Cerebellum (tissue), 4 donors: ENCODE measurements at places on chromosomes 3 and 15. TPM values are rescaled to one million over a fixed set of nuclear protein-coding genes. Genes with fewer than 3 reads are reported as not detected.

DNA sequence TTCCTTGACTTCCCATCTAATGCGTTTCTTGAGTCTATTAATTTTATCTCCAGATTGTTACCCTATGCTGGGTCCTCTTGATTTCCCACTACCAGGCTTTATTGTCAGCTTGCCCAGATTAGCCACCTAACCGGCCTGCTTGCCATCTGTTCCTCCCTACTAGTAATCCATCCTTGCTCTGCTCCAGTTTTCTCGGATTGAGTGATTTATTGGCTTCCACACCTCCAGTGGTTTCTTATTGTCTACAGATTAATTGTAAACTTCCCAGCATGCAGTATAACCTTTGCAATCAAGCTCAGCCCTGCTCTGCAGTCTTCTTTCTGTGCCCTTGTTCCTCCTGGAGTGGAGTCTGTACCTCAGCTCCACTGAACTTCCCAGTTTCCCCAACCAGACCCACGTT lies 63.4 kb downstream of the ARHGEF26 start:
- DNase-seq, result peak; percentile 2

OGG1 gene
- total RNA-seq, result 62.0 TPM

ACKR2 gene
- total RNA-seq, result not detected

BFSP2 gene
- not detected for total RNA-seq

ZNF280D gene
- 108 TPM for total RNA-seq

DNA sequence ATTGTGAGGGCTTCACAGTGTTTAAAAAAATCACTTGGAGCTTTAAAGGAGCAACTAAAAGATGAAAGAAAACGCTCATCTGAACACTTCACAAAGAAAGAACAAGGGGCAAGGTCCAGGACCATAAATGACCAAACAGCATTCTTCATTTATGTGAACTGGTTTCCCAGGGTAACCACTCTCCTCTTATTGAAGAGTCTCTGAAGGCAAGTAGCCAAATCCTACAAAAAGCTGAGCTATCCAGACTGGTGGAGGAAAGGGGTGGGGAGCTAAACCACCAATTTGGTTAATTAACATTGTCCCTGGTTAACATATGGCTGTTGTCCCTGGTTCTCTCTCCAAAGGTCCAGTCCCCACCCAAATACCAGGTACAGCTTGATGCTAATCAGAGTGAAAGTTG lies 58.1 kb downstream of the OSBPL10 start:
- DNase-seq, result no peak

- DNase-seq, result no peak
Measured at GRCh38 chr15:57403566-57404325, 27.4 kb downstream of the CGNL1 start.

DNA sequence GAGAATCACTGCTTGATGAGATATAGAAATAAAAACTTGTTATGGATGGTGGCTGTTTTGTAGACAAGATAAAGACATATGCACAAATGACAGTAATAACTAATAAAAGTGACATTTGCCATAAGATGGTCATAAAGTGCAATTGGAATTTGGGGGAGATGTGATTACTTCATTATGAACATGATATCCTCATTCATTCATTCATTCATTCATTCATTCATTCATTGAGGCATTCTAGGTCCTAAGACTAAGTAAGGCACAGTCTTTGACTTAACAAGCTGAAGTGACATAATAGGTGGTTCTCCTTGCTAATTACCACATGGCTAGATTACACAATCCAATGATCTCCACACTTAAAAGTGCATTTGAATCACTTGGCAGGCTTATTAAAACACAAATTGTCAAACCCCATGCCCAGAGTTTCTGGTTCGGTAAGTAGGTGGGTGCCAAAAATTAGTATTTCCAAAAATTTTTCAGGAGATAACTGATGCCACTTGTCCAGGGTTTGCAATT lies 18.9 kb downstream of the RAP2B start:
- no peak for DNase-seq

- no peak for DNase-seq
Measured at GRCh38 chr3:196726788-196727675, 12.6 kb upstream of the PAK2 start.

ATP13A5 gene
- total RNA-seq, result 0.27 TPM

GRCh38 chr3:53224026-53224425 lies 31.8 kb downstream of the TKT start:
- no peak for DNase-seq

- DNase-seq, result no peak
Measured at GRCh38 chr3:9226326-9226725, 23.1 kb downstream of the SRGAP3 start.

DNA sequence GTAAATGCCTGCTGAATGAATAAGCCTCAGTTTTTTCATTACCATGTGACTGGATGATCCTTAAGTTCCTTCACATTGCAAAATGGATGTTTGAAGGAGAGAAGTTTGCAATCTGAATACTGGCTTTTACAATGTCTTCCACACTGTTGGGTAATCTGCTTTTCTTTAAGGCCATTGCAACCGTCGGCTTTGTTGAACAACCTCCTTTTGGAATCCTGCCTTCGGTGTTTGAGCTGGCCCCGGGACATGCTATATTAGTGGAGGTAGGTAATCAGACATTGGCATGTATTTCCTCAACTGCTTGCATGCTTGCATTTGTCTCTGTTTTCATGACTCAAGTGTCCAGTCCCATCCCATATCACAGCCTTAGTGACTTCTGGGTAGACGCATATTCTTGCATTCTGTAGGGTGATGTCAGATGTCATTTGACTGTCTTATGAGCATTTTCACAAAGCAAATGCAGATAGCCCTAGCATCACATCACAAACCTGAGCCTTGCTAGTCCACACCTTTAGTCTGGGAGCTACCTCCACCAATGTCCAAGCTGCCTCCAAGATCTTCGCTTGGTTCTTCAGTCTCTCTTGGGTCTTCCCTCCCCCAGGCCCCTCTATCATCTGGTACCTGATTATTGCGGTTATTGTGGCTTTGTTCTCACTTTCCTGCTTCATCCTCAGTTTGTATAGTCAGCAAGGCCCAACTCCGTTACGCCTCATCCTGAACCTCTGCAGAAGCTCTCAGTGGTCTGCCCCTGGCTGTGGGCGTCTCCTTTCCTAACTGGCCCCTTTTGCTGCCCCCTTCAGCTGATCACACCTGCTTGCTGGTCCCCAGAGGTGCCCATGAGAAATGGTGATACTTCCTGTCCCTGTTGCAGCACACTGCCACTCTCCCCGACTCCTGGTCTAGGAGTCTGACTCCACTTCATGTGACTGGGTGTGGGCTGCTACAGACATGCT lies 48.5 kb downstream of the ACAA1 start:
- DNase-seq, result no peak

DNA sequence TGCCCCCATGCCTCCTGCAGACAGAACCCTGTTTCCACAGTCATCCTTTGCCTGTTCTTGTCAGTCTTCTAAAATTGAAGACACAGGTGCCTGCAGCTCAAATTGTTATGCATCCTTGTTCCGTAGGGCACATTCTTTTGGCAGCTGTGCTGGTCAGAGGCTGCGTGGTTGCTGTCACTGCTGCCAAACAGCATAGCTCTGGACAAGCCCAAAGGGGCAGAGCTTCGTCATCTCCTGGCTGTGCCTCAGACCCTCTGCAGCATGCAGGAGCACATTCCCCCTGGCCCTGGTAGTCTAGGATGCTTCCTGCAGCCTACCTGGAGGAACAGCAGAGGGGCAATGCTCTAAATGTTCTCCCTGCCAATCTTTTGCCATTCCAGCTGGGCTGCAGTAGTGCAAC lies 2.1 kb upstream of the FBXL22 start:
- no peak for DNase-seq

DNA sequence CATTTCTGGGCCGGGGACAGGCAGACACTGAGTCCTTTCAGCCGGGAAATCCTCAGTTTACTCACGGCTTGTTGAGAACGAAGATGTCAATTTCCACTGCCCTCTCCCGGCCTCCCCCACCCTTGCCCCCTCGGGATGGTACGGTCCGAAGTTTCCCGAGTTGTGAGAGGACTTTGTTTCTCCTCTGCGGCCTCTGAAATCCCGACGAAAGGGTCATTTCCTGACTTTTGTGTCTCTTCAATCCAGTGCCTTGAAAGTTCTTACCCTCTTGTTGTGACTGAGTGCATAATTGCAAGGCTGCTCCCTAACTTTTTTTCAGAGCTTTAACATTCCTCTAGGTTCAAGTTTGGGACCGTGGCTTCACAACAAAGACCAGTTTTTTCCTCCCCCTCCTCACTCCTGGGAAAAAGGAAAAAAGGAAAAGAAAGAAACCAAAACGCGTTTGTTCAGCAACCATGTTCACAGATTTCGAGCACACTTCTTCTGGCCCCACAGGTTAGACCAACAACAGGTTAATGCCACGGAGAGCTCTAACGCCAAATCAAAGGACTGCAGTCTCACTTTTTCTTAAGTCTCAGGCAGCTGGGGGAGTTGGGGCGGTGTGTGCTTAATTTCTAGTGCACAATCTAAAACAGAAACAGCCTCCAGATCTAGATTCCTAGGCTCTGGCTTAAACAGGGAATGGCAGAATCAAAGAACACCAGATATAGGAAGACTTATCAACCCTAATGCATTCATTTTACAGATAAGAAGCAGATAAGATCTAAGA lies 138.9 kb downstream of the TMCO5A start:
- no peak for DNase-seq

DUOX1 gene
- total RNA-seq, result 0.27 TPM

PTPRG gene
- 143 TPM for total RNA-seq
